Cerebellar cortex (tissue), 1 donor: ENCODE measurements at places on chromosomes 5 and 9.

- DNase-seq = no peak
Observed at GRCh38 chr9:14198047-14198840, 115.7 kb downstream of the NFIB start.

- DNase-seq = no peak
Observed at GRCh38 chr5:78627175-78627574, 21.4 kb downstream of the LHFPL2 start.

DNA sequence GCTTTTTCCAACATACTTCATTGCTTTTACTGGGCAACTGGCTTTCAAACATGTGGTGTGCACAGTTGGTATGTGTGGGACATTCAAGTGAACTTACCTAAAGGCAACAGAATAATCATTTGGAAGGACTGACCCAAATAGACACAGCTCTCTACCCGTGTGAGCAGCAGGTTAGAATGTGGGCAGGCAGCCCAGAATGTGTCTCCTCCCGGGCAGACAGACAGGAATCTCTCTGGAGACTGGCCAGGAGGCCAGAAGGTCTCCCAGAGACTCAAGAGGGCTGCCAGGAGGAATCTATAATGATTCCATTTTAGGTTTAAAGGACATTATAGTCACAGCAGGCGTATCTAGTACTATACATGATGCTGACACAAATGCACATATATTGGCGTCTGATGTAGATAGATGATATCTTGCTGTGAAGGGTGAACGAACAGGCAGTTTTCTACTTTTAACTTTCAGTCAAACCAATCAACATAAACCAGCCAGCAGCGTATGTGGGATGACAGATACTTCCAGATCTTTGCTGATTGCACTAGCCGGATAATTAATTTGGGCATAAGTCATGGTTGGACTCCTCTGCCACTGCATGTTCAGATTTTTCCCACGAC is 297.4 kb upstream of the ZNF608 start:
- peak; percentile 99 for DNase-seq

DNA sequence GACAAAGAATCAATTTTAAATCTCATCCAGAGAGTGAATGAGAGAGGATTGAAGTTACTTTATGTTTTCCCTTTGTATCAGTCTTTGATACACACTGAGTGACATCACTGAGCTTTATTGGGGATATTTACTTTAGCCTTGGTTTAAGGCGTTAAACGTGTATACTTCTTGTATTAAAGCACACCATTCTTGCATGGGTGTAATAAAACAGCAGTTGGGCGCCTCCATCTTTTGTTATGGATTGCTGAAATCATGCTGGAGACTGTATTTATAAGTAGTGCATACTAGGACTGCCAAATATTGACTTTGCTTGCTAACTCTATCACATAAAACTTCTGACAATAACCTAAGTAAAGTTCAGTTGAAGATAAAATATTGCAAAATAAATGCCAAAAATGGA is 1755.8 kb upstream of the WWC1 start:
- no peak for DNase-seq

DNA sequence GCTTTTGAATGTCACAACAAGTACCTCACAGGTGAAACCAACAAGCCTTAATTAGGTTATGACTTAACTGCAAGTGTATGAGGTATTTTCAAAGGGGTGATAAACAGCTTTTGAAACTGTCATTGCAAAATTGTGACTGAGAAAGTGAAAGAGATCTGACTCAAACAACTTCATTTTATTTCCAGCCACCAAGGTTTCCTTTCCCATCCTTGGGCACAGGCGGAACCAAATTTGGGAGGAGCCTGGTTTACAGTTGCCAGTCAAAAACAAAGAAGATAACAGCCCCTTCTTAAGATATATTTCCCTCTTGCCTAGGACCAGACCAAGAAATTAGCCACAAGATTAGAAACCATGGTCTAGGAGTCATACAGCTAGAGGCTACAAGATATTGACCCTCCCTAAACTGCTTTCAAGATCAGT is 417.1 kb downstream of the CSNK1G3 start:
- no peak for DNase-seq

- DNase-seq = no peak
Observed at GRCh38 chr9:91053824-91054223, 252.2 kb downstream of the SYK start.

DNA sequence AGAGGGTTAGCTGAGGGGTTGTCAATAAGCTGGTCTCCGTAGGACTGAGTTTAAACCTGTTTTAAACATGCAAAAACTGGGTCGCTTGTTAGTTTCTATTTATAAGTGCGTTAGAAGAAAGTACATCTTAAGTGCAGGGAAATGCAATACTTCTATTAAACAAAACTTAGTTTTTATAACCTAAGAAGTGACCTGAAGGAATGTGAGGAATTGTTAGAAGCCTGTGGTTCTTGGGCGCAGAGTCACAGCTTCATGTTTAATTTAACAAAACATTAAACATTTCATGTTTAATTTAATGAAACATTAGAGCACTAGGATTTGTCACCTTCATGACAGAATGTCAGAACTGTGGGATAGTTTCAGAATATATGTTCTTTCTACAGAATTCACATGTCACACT is 469.2 kb upstream of the WWC1 start:
- no peak for DNase-seq

DNA sequence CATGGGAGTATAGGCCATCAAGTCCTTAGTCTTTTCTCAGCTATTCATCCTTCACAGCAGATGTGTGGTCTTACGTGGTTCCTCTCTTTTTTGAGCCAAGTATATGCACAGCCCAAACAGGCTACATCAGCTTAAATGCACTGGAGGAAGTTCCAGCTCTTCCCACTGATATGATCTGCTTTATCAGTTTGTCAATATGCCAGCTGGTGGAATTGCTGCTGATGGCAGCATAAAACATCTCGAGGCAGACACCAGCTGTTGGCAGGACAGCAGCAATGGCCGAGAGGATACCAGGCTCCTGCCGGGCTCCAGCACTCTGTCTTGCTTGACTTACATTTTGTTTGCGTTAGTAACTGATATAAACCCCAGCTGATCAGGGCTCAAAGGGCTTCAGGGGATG is 143.4 kb downstream of the TENT4A start:
- no peak for DNase-seq

DNA sequence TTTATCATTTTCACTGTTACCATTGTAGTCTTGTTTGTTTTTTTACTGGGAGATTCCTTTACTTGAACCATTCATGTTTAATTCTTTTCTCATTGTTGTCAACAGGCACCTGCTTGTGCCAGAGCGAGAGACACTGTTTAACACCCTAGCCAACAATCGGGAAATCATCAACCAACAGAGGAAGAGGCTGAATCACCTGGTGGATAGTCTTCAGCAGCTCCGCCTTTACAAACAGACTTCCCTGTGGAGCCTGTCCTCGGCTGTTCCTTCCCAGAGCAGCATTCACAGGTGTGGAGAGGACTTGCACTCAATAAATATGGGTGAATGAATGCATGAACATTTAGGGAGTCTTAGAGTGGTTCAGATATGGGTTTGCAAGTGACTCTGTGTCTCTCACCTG is 37.5 kb downstream of the NUP214 start:
- DNase-seq = no peak

GRCh38 chr5:147617191-147617606 is 107.3 kb upstream of the DPYSL3 start:
- no peak for DNase-seq

DNA sequence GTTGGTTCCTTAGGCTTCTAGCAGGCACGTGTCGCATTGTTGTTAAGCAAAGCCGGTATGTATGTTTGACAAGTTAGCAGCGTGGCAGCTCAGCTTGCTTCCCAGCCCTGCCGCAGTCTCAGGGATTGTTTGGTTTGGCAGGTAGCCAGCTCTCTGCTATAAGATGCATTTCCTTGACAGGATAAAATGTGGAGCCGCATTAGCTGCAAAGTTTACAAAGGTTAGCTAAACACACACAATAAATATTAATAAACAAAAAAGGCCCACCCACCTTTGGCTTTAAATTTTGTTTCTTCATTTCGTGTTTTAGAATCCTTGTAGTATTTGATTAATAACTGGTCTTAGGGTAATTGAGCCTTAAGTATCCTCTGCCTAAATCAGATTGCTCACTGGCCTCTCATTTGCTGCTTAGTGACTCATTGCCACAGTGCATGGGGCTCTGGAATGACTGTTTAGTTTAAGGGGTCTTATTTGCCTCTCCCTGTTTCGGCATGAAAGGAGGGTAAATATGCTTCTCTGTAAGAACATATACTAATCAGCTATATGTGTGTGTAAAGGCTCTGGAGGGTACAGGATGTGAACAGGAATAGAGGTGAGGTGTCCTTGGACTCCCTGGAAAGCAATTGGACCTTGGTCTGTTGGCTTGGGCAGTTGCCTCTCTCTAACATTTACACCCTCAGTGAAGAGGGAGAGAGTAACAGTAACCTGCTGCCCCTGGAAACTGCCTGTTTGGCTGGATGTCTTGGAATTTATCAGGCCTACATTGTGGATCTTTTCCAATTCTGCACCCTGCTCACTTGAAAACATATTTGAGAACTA is 122.0 kb downstream of the GDNF start:
- peak; percentile 57 for DNase-seq

DNA sequence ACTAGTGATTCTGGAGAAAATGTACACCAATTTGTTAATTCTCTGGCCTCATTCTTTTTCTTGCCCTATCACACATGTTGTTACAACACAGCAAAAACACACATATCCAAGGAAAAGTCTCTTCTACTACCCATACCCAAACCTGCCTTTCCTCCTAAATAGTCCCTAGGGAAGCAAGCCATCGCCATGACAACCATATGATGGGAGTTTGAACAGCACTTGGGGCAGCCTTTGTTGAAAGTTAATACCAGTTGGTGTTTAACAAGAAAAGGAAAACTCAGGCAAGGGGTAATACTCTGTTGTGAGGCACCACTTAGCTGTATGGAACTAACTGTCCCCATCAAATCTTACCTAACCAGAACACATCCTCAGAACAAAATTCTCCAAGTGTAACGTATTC is 1.7 kb downstream of the TRPM3 start:
- DNase-seq = peak; percentile 54

DNA sequence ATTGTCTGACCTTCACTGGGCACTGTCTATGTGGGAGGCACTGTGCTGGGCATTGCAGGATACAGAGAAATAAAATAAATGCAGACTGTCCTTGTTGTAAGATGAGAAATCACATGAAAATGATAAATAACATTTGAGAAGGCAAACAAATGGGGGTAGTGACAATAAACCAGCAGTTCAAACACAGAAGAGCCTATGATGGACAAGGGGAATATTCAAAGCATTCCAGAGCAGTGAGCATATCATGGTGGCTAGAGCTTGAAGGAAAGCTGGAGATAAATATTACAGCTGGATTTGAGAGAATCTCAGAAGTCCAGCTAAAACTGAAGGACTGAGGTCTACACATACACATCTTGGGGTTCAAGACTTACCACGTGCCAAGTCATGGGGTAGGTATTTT is 209.9 kb downstream of the ASTN2 start:
- DNase-seq = no peak

DNA sequence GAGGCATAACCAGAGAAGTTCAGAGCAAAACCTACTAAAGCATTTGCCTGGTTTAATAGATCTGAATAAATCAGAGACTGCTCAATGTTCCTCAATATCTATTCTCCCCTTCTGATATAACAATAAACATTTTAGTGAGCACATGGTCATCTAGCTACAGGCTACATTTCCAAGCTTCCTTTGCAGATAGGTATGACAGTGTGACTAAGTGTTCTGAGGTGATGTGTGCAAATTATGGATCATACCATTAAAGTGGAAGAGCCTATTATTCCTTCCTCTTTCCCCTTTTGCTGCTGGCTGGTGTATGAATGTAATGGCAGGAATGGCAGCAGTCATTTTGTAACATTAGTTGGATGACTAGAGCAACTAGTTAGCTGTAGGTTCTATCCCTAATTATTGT is 285.8 kb upstream of the RASA1 start:
- no peak for DNase-seq

GRCh38 chr9:127838375-127839078 is 15.9 kb downstream of the ENG start:
- no peak for DNase-seq

DNA sequence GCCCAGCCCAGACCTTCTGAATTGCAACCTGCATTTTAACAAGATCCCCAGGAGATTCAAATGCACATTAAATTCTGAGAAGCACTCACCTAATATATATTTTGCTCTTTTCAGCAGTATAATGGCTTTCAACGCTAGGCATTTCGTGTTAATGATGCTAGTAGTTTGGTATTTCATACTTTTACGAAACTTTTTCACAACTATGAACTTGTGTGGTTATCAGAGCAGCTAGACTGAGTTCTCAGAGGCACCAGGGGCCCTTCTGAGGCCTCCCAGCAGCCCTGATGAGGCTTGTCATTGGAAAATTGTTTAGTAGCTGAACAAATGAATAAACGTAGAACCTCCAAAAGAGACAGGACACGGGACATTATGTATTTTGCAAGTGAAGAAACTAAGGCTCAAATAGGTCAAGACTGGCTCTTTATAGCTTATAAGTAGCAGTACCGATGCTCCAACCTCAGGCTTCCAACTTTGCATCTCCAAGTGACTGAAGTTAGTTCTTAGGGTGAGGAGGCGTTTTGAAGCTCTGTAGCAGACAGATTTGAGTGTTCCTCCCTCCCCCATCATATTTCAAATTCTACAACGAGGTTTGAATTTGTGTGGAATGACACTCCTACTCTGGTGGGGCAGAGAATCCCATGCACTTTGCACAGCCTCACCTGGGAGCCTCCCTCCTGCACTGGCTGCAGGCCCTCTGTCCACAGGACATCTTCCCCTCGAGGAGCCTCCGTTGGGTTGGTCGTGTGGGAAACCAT is 121.1 kb upstream of the SLC25A48 start:
- DNase-seq = no peak

- no peak for DNase-seq
Observed at GRCh38 chr9:100370064-100370723, 17.5 kb upstream of the TEX10 start.

DNA sequence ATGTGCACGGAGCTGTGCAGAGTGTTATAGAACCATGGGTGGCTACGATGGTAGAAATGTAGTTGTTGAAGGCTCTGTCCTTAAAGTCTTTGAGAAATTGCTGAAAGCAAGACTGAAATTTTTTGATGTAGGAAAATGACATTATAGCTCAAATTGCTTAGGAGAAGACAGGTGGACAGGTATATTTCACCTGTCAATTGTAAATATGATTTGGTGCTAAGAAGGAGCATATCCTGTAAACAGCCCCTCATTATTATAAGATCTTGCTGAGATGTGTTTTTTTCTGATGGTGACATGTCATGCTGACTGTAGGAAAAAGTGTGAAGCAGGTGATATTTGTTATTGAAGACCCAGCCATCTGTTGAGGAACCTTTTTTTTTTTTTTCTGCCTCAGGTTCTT is 377.9 kb downstream of the PSAT1 start:
- no peak for DNase-seq

- DNase-seq = no peak
Observed at GRCh38 chr5:110815916-110816605, 77.3 kb downstream of the SLC25A46 start.

DNA sequence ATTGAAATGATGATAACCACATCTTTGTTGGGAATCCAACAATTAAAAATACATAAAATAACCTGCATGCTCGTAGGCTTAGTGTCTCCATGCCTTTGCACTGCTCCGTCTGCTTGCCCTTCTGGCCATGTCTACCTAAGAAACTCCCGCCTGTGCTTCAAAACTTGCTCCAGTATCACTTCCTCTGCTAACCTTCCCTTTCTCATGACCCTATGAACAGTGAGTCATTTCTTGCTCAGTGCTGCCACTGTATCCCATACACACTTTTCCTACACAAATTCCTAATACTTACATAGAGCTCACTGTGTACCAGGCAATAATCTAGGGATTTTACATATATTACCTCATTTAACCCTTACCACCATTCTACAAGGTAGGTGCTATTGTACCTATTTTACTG is 33.5 kb downstream of the TMEM245 start:
- DNase-seq = no peak

- DNase-seq = no peak
Observed at GRCh38 chr5:83914662-83915418, 194.2 kb upstream of the HAPLN1 start.

GRCh38 chr5:37111426-37112382 is 137.5 kb downstream of the CPLANE1 start:
- no peak for DNase-seq
